ENCODE measurements at places on chromosomes 16 and 17.
A peak's percentile ranks its signal among the peaks of the same experiment; 100 is the strongest.

- DNase-seq = peak; percentile 37
Measured at GRCh38 chr17:17236295-17237025, 508 bp downstream of the FLCN start.

- DNase-seq = no peak
Measured at GRCh38 chr17:31446195-31446967, 54.9 kb downstream of the RAB11FIP4 start.

DNA sequence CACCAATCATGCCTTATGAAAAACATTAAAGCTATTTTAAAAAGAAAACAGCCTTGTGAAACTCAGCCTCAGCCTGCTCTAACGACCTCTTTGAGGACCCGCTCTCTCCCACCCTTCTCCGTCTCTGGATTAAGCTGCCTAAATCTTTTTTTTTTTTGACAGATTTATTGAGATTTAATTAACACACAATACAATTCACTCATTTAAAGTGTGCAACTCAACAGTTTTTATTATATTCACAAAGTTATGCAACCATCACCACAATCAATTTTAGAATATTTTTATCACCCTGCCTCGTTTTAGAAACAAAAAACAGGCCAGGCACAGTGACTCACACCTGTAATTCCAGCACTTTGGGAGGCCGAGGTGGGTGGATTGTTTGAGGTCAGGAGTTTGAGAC lies 8.4 kb downstream of the CDR2L start:
- DNase-seq = no peak

- no peak for DNase-seq
Measured at GRCh38 chr17:12756786-12757185, 32.5 kb upstream of the ARHGAP44 start.

GRCh38 chr16:55615071-55615470 lies 40.7 kb upstream of the SLC6A2 start:
- no peak for DNase-seq

DNA sequence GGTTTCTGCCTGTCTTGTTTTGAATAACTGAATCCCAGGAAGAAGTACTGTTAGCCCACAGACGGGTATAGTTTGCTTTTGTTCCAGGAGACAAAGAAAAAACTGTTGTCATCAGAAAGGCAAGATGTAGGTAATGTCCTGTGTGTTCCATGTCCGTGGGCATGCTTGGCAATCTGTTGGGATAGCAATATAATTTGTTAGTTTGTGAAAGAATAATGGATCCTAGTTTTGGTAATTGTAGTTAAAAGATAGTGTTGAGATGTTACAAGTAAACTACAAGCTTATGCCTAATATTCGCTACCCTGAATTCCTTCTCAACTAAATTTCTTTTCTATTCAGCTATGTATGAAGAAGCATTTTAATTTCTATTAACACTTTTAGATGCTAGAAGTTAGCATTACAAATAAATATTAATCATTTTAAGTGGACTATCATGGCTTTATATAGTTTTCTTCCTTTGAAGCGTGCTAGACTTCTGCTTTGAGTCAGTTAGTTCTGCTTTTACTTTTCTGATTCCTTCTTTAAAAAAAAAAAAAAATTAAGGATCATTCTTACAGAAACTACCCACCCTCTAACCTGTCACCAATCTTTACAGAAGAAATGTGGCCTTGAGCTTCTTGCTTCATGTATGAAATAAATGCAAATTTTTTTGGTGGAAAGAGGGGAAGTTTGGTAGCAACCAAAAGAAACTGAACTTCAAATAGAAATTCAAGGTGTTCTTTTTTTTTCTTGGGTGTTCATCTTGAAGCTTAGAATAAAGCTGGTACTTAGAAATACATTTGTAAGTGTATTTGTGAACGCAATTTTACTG lies 2.4 kb downstream of the EVI2A start:
- DNase-seq = no peak

GRCh38 chr16:47787696-47788095 lies 326.6 kb downstream of the PHKB start:
- no peak for DNase-seq

GRCh38 chr16:77549876-77550275 lies 115.0 kb upstream of the ADAMTS18 start:
- DNase-seq = no peak

- no peak for DNase-seq
Measured at GRCh38 chr17:77233635-77234334, 93.0 kb downstream of the SEC14L1 start.

DNA sequence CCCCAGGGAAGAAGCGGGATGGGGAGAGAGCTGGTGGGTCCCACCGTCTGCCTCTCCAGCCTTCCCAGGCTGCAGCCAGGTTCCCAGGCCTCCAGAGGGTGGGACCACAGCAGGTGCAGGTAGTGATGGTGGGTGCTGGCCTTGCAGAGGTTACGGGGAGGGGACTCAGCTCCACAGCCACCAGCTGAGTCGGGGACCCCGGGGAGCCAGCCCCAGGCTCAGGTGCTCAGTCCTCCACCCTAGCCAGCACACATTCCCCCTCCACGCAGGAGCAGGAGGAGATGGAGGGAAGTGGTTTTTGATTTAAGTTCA lies 5.0 kb downstream of the TP53I13 start:
- DNase-seq = peak; percentile 4
